Hepatocyte (in vitro differentiated cells): ENCODE measurements at places on chromosomes 7 and 10.

DNA sequence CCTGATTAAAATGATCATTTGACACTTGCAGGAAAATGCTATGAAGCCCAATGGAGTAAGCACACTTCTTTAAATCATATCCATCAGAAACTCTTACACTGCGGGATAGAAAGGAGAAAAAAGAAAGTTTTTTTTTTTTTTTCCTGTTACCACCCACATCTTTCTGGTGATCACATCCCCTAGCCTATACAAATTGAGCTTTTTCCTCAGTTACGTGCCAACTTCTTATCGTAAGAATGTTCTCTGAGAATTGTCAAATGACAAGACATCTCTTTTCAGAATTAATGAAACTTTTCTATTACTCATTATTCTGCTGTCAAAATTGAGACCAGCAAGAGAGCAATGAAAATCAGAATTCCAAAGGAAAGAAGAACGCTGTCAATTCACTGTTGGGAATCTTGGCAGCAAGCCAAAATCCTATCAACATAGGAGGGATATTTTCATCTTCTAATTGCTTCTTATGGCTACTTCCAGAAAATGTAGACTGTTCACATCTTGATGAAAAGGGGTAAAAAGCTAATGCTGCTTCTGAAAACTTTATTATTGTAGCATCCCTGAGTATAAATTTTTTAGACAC lies 179.5 kb downstream of the ADAM12 start:
- no peak for DNase-seq

DNA sequence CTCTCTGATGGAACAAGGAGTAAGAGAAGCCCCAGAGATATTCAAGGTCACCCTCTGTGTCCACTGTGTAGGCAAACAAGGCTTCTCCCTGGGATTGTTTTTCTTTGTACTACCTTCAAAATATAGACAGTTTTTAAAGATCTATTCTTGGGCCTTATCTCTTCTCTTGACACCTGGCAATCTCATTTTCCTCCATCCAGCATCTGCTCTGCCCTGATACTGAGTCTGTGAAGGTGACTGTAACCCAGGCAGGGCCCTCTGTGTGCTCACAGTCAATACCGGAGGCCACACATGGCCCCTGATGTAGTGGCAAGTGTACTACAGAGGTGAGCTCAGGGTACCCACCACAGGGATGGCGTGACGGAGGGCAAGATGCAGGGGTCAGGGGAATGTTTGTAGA lies 221.1 kb downstream of the SNX10 start:
- DNase-seq: no peak

DNA sequence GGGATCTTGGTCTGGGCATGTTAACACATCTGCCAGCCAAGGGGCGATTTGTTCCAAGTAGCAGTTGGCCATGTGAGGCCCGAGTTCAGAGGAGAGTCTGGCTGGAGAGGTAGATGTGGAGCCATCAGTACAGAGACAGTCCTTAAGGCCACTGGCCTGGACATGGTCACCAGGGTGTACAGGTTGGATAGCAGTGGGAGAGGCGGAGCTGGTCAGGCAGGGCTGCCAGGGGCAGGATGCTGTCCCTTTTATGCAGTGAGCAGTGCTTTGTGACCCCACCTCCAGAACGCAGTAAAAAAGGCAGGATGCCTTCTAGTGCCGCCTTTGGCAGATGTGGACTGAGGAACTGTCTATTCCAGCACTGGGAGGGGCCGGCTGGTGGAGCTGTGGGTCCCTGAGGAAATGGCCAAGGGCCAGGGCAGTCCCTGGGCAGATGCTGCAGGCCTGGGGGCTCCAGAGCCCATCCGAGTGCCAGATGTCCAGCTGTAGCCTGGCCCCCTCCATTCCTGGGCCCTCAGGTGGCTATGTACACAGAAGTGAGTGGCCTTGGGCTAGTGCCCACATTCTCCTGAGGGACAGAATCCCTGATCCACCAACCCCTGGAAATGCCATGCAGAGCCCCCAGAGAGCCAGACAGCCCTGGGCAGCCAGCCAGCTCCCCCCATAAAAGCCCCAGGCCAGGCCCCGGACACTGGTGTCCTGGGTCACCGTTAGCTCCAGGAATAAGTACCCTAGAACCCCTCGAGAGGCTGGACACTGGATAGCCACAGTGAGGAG lies 17.2 kb upstream of the MYL7 start:
- no peak for DNase-seq

DNA sequence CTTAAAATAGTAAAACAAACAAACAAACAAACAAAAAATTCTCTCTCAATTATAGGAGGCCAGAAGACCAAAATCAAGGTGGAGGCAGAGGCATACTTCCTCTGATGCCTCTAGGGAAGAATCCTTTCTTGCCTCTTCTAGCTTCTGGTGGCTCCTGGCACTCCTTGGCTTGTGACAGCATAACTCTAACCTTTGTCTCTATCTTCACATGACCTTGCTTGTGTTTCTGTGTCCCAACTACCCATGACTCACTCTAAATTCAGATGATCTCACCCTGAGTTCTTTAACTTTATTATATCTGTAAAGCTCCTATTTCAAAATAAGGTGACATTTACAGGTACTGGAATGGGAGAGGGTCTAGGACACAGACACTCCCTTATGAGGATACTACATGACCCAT lies 88.3 kb upstream of the ANTXRL start:
- no peak for DNase-seq

- no peak for DNase-seq
These were observed 11.2 kb upstream of the WIPF3 start for GRCh38 chr7:29794959-29795629.

DNA sequence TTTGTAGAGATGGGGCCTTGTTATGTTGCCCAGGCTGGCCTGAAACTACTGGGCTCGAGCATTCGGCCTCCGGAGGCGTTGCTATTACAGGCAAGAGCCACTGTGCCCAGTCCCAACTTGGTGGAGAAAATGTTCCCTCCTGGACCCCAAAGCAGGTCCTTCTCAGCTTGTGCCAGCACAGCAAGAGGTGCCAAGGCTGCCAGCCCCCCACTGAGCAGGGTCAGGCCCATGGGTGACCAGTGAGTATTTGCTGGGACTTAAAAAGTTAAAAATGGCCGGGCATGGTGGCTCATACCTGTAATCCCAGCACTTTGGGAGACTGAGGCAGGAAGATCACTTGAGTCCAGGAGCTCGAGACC lies 4.6 kb downstream of the MAFK start:
- no peak for DNase-seq

GRCh38 chr7:39459636-39460035 lies 106.6 kb upstream of the YAE1 start:
- DNase-seq: no peak

- DNase-seq: no peak
These were observed 175.4 kb downstream of the CELF2 start for GRCh38 chr10:11193001-11193551.

DNA sequence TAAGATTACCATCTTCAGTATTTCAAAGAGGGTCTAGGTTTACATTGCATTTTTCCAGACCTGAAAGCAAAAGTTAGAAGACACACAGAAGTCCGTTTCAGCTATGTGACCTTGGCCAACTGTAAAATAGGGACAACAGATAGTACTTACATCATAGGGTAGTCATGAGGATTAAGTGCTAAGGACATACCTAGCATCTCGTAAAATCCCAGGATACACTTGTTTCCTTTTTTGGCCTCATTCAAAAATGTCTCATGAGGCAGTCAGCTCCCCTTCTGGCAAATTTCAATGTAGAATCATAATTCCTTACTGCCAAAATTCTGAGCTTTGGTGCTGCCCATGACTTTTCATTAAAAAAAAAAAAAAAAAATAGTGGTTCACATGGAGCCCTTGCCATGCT lies 6.4 kb upstream of the DUSP5 start:
- no peak for DNase-seq

GRCh38 chr10:52308251-52309031 lies 5.6 kb upstream of the DKK1 start:
- DNase-seq: peak; percentile 79

GRCh38 chr7:50270531-50271018 lies 33.9 kb upstream of the IKZF1 start:
- DNase-seq: no peak

DNA sequence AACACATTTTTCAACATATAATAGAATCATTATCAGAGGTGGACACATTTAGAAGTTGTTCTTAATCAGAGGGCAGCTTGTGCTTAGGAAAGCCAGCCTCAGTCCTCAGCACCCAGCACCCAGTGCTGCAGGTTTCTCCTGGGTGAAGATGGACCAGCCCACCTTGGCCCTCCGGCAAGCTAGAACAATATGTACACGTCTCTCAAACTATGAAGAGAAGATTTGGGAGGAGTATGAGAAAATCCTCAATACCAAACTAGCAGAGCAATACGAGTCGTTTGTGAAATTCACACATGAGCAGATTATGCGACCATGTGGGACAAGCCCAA lies 13.5 kb upstream of the RALA start:
- DNase-seq: no peak

GRCh38 chr10:49281461-49281860 lies 17.5 kb upstream of the C10orf71 start:
- no peak for DNase-seq

DNA sequence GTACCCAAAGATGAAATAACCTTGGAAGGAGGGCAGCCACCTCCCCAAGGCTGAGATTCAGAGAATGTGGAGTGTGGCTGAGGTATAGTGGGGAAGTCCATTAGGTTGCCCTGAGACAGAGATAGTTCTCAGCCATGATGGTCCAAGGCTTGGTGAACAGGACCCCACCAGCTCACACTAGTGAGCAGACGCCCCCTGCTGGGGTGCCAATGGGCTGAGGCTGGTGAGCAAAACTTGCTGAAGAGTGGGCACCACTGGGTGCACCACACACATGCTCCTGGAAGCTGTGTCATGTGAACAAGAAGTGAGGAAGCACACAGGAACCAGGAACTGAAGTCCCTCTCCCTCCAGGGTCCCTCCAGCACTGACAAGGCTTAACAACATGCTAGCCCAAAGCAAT lies 8.9 kb downstream of the FBXL13 start:
- DNase-seq: peak; percentile 46

- DNase-seq: no peak
These were observed 93.3 kb upstream of the FAM171A1 start for GRCh38 chr10:15464381-15464780.

DNA sequence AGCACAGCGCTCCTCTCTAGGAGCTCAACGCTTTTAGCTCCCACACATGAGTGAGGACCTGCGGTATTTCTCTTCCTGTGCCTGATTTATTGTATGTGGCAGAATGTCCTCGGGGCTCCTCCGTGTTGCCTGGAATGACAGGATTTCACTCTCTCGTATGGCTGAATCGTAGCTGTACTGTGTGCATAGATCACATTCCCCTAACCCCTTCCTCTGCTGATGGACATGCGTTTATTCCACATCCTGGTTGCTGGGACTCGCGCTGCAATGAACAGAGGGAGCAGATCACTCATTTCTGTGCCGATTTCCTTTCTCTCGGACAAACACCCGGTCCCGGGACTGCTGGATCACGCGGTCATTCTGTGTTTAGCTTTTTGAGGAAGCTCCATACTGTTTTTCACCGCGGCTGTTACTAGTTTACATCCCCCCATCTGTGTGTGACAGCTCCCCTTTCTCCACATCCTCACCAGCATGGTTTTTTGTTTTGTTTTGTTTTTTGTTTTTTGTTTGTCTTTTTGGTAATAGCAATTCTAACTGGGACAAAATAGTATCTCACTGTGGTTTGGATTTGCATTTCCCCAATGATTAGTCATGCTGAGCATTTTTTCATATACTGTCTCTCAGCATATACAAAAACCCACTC lies 76.3 kb downstream of the FOXL3 start:
- DNase-seq: no peak

- DNase-seq: no peak
These were observed 103.8 kb downstream of the ARID5B start for GRCh38 chr10:62005281-62005680.

DNA sequence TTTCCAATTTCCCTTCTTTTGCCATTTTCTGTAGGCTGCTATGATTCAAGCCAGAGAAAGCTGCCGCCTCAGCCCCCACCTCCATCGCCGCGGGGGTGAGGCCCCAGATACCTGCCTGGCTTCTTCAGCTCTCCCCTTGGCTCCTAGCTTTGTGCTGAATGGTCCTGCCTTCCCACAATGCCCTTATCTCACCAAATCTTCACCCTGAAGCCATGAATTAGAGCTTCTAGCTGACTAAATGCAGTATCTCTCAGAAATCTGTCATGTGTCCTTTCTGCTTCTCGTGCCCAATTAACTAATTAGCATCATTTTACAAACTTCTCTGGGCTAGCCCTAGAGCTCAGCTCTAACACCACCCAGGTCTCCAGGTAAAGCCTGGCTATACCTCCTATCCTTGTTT lies 32.2 kb upstream of the GPNMB start:
- no peak for DNase-seq

DNA sequence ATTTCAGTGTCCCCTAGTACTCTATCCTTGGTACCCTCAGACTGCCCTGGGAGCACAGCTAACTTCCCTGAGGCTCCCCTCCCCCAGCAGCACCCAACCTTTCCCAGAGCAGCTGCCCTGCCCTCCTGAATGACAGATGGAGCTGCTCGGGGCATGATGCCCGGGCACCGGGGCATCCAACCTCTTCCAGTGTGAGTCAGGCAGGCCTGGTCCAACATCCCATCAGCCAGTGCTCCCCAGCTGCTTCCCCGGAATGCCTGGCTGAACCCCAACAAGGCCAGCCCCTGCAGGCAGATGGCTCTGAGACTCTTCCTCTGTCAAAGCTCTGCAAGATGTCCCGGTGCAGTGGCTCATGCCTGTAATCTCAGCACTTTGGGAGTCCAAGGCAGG lies 11.9 kb upstream of the TSPAN15 start:
- DNase-seq: no peak

- DNase-seq: no peak
These were observed 86.6 kb downstream of the CFAP58 start for GRCh38 chr10:104440221-104440620.

DNA sequence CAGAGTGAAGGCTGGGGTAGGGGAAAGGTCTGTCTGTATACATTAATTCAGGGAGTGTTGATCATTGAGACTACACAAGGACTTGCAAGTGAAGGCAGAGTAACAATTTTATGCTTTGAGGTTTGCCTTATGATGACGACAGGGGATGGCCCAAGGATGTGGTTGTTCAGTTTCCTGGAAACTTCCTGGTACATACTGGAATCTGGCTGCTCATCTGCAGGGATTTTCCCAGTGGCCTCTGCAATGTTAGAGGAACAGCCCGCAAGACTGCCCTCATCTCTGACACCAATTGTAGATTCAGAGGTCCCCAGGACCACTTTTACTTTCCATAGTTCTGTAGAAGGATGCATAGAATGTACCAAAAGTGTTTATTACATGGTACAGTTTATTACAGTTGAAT lies 189.6 kb downstream of the TMEM178B start:
- no peak for DNase-seq

DNA sequence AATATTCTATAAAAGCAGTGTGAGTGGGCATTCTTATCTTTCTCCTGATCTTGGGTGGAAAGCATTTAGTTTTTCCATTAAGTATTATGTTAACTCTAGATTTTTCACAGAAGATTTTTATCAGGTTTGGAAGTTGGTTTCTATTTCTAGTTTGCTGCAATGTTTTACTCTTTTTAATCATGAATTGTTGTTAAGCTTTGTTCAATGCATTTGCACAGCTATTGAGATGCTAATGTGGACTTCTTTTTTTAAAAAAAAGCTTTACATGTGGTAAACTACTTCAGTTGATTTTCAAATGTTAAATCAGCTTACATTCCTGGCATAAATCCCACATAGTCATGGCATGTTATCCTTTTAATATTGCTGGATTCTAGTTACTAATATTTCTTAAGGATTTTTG lies 363.6 kb upstream of the NRP1 start:
- DNase-seq: no peak
